ENCODE measurements at places on chromosomes 7 and 10.

- DNase-seq: no peak
Observed at GRCh38 chr10:1509011-1509530, 228.3 kb downstream of the ADARB2 start.

DNA sequence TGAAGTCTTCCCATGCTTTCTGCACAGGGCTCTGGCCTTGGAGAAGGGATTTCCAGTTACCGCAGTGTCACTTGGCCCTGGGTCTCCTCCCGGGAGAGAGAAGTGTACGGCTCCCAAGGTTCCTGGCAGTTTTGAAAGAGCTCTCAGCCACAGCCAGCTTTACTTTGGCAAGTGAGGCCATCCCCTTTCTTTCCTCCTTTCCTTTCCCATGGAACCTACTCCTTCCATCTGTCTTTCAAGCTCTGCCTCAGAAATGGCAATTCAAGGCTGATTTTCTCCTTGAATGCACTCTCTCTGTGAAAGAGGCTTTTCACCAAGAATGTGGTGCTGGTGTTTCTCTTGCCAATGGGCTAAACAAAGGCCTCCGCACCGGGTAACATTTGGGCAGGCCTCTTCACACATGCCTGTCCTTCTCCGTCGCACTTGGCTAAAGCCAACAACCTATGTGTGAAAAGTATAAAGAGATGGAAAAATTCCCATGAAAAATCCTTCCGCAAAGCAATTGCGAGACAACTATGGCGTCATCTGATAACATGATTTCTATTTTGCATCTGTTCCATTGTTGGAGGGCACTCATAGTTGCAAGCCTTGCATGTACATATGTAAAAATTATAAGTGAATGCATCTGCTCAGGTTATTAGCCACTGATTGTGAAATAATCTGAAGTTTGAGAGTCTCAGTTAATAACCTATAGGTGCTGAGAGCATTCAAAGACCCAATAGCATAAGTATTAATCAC is 125.4 kb downstream of the PFKFB3 start:
- DNase-seq: no peak

- DNase-seq: no peak
Observed at GRCh38 chr7:102117743-102118142, 168.9 kb upstream of the SH2B2 start.

DNA sequence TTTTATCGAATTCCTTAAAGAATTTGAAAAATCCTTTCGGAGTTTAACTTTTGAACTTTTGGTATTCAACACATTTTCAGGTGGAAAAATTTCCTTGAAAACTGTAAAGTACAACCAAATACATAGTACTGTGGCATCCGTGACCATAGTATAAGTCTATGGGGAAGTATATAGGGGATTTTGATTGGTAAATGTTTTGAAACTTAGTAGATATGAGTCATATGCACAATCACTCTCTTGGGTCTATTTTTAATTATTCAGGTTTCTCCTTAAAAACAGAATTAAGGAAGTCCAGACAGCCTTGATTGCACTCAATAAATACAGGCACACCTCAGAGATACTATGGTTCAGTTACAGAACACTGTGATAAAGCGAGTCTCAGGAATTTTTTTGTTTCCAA is 64.2 kb downstream of the AVL9 start:
- DNase-seq: no peak

DNA sequence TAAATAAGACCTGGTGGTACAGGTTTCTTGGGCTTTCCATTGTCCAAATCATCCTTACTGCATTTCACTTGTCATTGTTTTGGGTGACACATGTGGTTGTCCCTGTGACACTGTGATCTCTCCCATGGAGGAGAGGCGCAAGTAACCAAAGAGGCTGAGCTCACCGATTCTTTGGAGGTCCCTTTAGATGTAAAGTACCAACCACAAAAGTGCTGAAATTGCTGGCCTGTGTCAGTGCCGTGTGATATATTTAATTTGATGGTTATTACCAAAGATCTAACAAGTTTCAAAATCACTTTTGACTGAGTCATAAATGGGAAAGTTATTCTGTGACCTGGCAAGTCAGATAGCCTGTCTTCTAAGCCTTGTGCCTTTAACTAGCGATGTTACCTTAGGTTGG is 19.4 kb downstream of the MCM10 start:
- peak; percentile 36 for DNase-seq

DNA sequence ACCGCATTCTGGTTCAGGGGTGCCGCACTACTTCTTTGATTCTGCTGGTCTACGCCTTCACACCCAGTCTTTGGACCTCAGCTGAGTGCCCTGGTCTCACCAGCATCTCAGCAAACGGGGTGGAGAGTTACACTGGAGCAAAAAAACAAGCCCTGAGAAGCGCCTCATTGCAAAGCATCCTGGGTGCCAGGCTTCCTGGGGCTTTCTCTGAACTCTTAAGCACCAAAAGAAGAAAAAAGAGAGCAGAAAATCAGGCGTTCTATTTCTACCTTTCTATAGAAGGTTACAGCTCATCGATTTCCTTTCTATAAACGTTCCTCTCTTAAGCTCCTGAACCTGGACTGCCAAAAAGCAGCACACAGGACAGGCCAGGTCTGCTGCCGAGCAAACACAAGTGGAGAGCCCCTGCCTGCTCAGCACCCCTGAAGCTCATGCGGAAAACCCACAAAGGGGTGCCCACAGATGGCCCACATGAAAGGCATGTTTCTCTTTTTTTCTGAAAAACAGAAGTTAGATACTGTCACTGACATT is 217.9 kb downstream of the SFMBT2 start:
- peak; percentile 65 for DNase-seq

DNA sequence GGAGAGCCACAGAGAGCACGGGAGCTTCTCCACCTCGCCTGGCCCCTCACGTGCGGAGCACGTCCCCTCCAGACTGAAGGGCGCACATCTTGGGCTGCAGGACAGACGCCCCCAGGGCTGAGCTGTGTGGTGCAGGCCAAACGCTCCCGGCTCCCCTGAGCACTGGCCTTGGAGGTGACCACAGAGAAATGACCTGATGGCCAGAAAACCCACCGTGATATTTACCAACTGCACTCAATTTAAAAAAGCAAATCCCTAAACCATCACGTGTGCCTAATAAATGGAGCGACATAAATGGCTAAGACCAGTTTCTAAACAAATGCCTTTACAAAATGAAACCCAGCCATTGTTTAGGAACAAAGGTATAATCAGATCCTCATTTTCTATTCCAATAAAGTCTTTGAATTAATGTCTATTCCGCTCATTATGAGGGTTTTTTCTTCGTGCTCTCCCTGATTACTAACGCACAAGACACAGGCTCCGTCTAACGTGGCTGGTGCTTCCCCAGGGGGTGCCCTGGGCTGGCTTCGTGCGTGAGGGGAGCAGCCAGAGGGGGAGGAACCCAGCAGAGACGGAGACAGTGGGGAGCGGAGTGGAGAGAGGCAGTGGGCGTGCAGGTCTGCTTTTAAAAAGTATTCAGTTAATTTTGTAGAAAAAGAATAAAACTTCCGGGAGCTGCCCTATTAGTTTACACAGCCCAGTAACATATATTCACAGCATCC is 190.3 kb downstream of the DNAJB6 start:
- no peak for DNase-seq

DNA sequence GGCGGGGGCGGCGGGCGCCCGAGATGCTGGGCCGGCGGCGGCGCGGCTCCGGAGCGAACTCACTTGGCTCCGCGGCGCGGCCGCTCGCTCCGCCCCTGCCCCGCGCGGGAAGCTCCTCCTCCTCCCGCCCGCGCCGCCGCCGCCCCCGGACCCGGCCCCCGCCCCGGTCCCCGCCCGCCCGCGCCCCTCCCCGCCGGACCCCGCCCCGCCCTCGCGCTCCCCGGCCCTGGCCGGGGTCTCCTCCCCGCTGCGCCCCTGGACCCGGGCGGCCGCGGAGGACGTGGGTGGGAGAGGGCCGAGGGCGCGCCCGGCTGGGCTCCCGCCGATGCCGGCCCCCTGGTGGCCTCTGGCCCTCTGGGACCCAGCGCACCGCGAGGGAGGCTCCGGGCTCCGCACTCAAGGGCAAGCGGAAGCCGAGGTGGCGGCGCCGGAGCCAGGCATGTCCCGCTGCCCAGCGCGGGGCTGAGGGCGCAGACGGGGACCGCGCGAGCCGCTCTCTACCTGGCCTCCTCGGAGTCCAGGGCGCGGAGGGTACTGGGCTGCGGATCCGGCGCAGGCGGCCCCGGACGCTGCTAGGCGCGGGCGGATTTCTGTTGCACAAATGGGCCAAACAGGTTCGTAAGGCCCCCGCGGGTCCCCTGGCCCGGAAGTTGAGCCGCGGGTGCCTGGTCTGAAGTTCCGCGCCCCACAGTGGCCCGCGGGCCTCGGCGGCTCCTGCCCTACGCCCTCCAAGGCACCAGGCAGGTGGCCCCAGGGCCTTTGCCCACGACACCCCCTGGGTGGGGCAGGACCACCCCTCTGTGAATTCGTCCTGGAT is at the start of gene TCERG1L:
Gene TCERG1L (minus strand): TSS at position 61 of the 817 bp plus-strand sequence. CDS start 86 bp downstream, outside the sequence.
- DNase-seq: peak; percentile 39

DNA sequence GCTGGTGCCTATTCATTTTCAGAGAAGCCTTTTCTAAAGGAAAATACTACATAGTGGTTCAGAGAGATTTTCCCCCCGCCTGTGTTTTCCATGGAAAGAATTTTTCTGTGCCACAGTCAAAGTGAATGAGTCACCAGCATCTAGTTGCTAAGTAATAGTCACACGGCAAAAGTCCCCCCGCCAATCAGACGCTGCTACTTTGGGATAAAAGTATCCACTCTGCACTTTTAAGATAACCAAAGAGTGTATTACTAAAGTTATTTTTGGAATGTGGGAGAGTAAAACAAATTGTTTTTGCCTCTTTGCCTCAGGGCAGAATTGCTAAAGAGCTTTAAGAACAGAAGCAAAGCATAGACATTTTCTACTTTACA is 23.5 kb downstream of the ABLIM1 start:
- DNase-seq: no peak

DNA sequence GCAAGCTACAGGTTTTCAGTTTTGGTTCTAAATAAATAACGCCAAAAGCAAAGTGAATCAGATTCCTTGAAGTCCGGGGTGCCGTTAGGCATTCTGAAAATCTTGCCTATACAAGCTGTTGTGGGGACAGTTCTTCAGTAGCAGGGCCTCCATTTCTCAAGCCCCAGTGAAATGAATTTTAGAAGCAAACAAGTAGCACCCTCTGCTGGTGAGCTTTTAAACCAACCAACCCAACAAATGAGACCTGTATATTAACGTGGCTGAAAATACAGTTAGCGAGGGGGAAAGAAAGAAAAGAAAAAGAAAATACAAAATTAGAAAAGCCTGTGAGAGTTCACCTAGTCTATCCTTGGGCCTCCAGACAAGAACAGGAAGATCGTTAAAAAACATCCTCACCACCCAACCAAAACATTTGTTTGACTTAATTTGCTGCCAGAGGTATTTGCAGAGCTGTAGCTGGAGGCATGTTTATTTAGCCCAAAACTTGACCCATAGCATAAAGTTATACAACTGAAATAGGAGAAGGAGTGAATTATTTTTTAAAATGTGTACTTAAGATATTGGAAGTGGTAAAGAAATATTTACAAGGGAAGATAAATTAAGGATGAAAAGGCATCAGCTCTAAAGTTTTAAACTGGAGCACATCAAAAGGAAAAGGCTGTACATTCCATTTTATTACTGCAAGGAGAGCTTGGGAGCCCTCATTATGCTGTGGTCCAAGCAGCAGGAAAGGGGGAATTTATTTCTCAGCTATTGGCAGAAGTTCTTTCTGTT is 98.9 kb downstream of the DYNC1I1 start:
- DNase-seq: peak; percentile 6

- no peak for DNase-seq
Observed at GRCh38 chr7:45184326-45185027, 26.9 kb downstream of the RAMP3 start.

All from activated T-cell treated with anti-CD3 and anti-CD28 coated beads, Interleukin-2, amount 50 U/mL, for 72 hours (primary cell).